ENCODE measurements at places on chromosomes 13 and 19. TPM values are rescaled to one million over a fixed set of nuclear protein-coding genes. Genes with fewer than 3 reads are reported as not detected.

TNFSF9 gene
- 1.00 TPM for total RNA-seq

ZNF667 gene
- total RNA-seq, result 3.1 TPM

GRCh38 chr19:41543582-41543981, 32.4 kb upstream of the CEACAM21 start:
- no peak overlapping the region for H3K27ac ChIP-seq
- H3K27me3 ChIP-seq, result peaks cover 4% of the 10 kb centered on the region
- no peak for DNase-seq

ALG11 gene
- 24.4 TPM for total RNA-seq

PLA2G4C gene
- 21.6 TPM for total RNA-seq

- no peaks in the 10 kb centered on the region for H3K4me1 ChIP-seq
- no peaks in the 10 kb centered on the region for H3K36me3 ChIP-seq
- peaks cover 3% of the 10 kb centered on the region for H3K27me3 ChIP-seq
Measured at GRCh38 chr19:46186717-46187101, 38.7 kb downstream of the IGFL2 start.

DNA sequence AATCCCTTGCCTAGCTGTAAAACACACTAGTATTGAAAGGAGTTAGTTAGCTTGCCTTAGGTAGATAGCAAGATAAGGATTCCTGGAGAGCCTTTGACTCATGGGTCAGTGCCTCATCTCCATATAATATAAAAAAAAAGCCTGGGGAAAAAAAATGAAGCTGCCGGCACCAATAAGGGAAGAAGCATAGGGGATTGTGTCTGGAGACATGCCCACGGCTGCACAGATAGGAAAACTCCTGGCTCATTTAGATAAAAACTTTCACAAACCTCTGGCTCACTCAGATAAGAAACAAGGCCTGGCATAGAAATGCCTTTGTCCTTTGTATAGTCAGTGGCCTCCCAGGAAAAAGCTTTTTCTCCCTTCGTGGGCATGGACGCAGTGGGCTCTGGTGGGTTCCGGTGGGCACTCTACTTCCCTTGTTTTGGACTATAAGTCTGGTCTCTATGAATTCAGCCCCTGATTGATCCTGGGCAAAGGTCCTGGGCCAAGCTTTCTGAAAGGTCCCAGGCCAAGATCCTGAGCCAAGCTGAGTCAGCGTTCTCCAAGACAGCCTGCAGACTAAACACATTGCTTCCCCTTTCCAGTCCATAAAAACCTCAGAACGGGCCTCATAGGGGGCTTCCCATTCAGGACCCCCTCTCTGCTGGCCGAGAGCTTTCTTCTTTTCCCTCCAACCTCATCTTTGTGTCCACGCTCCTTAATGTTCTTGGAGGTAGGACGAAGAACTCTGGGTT, 4.9 kb upstream of the OR7A17 start:
- H3K36me3 ChIP-seq, result no peaks in the 10 kb centered on the region
- no peak overlapping the region for H3K4me3 ChIP-seq
- DNase-seq, result no peak
- H3K4me1 ChIP-seq, result no peaks in the 10 kb centered on the region

ZNF540 gene
- 2.3 TPM for total RNA-seq

GRCh38 chr19:2365201-2365970, 5.3 kb downstream of the TMPRSS9 start:
- no peaks in the 10 kb centered on the region for H3K36me3 ChIP-seq
- no peak overlapping the region for H3K27ac ChIP-seq
- no peak for DNase-seq
- H3K4me1 ChIP-seq, result no peaks in the 10 kb centered on the region

PDX1 gene
- not detected for total RNA-seq

RFPL4A gene
- not detected for total RNA-seq

TINCR gene
- 1.8 TPM for total RNA-seq

DNA sequence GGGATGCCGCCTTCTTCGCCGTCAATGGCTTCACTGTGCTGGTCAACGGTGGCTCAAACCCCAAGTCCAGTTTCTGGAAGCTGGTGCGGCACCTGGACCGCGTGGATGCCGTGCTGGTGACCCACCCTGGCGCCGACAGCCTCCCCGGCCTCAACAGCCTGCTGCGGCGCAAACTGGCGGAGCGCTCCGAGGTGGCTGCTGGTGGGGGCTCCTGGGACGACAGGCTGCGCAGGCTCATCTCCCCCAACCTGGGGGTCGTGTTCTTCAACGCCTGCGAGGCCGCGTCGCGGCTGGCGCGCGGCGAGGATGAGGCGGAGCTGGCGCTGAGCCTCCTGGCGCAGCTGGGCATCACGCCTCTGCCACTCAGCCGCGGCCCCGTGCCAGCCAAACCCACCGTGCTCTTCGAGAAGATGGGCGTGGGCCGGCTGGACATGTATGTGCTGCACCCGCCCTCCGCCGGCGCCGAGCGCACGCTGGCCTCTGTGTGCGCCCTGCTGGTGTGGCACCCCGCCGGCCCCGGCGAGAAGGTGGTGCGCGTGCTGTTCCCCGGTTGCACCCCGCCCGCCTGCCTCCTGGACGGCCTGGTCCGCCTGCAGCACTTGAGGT, 7.0 kb downstream of the MAP1S start:
- H3K4me3 ChIP-seq, result no peak overlapping the region
- peaks cover 13% of the 10 kb centered on the region for H3K36me3 ChIP-seq

ZNF85 gene
- 23.0 TPM for total RNA-seq

DNA sequence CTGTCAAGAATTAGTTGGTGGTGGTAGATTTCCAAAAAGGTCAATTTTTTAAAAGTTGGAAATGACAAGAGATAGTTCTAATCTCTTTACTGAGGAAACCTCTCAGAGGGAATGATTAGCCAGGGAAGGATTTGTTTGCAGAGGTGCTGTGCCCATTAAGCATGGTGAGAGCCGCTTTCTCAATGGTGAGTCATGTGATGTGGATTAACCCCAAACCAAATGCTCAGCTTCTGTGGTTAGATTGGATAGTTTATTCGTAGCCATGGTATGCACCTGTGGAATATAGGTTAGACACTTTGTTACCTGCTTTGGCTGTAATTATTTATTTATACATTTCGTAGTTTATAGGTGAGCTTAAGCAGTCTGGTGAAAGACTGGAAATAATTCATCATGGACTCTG, 7.1 kb downstream of the HNRNPM start:
- no peak overlapping the region for H3K4me3 ChIP-seq
- H3K36me3 ChIP-seq, result peaks cover 22% of the 10 kb centered on the region
- no peak for DNase-seq
- no peak overlapping the region for H3K27ac ChIP-seq
- H3K27me3 ChIP-seq, result no peaks in the 10 kb centered on the region

DNA sequence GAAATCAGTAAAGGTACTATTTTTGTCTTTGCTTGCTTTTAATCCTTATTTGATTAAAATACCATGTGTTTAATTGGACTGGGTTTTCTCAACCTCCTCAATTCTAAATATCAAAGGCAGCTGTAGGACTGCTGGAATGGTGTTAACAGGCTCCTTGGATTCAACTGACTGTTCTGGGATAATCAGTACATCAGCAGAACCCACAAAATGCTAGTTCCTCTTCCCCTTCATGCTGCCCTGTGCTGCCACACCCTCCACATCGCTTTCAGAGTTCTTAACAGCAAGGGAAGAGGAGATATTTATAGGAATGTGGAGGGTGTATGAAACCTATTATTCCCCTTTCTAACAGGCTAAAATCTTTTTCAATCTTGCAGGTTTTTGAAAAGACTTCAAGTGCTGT, 82.4 kb downstream of the KCTD12 start:
- H3K36me3 ChIP-seq, result no peaks in the 10 kb centered on the region
- H3K27ac ChIP-seq, result no peak overlapping the region
- H3K27me3 ChIP-seq, result no peaks in the 10 kb centered on the region

KIR2DL3 gene
- not detected for total RNA-seq

DNA sequence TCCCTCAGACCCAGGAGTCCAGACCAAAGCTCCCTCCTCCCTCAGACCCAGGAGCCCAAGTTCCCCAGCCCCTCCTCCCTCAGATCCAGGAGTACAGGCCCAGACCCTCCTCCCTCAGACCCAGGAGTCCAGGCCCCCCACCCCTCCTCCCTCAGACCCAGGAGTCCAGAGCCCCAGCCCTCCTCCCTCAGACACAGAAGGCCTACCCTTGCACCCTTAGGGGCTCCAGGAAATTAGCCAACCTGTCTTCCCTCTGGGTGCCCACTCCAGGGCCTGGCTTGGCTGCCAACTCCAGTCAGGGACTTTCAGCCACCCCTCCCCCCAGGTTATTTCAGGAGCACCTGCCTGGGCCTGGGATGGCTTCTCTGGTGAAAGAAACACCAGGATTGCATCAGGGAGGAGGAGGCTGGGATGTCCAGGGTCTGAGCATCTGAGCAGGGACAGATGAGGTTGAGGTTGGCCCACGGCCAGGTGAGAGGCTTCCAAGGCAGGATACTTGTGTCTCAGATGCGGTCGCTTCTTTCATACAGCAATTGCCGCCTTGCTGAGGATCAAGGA, at the start of gene FGF21:
FGF21 (plus strand) TSS at position 441 of the 558 bp plus-strand sequence. CDS start 713 bp downstream, outside the sequence.
- H3K4me3 ChIP-seq, result no peak within 1 kb of the TSS
- H3K36me3 ChIP-seq, result no peaks in the 10 kb centered on the region
- DNase-seq, result no peak
- peaks cover 10% of the 10 kb centered on the region for H3K27me3 ChIP-seq
- H3K27ac ChIP-seq, result no peak within 1 kb of the TSS
- peaks cover 18% of the 10 kb centered on the region for H3K4me1 ChIP-seq
